ENCODE measurements at places on chromosomes 16 and 17.

DNA sequence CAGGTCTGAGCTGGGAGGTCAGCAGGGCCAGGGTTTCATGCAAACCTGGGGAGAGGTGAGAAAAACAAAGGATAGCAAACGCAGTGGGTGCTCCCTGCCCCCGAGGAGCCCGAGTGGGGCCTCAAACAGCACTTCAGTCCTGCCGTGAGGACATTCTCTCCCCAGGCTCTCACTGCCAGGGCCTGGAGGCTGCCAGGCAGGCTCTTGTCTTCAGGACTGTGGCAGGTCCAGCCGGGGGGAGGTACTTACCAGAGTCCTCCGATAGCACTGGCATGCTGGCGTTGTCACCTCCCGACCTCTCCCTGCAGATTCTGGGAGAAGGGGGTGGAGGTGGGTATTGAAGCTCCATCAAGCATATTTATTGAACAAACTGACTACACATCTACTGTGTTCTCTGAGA is 1.3 kb downstream of the MPP3 start:
- no peak for DNase-seq

DNA sequence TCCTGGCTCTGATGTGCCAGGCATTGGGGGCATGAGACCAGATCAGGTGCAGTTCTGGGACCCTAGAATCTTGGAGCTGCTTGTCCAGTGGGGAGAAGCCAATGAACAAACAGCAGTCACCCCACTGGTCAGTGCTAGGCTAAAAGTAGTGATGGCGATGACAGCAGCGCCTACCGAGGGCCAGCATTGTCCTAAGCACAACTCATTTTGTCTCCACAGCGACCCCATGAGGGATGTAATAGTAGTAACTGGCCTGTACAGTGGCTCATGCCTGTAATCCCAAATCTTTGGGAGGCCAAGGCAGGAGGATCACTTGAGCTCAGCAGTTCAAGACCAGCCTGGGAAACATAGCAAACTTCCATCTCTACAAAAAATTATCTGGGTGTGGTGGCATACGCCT is 6.2 kb downstream of the SMCR8 start:
- DNase-seq: no peak

DNA sequence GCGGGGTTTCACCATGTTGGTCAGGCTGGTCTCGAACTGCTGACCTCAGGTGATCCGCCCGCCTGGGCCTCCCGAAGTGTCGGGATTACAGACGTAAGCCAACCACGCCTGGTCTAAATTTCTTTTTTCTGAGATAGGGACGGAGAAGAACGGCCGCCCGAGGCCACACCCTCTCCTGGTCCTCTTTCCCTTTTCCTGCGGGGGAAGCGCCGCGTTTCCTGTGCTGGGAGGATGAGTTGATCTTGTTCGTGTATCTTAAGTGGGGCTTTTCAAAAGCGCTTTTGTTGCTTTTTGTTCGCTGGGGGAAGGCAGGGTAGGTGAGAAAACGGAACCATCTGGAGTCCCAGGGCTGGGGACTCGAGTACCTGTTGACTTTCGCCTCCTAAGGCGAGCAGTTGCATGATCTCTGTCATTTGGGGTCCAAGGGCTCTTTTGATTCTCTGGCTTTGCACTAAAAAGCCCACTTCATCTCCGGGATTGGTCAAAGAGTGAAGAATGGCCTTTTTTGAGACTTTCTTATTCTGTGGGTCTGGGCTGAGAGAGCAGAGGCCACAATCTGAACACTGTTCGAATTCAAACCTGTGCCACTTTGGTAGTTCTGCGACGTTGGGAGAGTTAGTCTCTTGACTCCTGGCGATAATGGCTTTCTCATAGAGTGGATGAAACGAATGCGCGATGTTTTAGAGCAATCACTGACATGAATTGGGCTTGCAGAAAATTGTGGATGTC is 1.3 kb downstream of the FUS start:
- DNase-seq: no peak

GRCh38 chr16:73159296-73159695 is 111.4 kb upstream of the ZFHX3 start:
- no peak for DNase-seq

GRCh38 chr17:32117399-32117798 is 24.9 kb upstream of the RHOT1 start:
- no peak for DNase-seq

Measured in HFF-Myc (cell line).